ENCODE measurements at places on chromosomes 2 and 18. TPM values are rescaled to one million over a fixed set of nuclear protein-coding genes. Genes with fewer than 3 reads are reported as not detected.

DNA sequence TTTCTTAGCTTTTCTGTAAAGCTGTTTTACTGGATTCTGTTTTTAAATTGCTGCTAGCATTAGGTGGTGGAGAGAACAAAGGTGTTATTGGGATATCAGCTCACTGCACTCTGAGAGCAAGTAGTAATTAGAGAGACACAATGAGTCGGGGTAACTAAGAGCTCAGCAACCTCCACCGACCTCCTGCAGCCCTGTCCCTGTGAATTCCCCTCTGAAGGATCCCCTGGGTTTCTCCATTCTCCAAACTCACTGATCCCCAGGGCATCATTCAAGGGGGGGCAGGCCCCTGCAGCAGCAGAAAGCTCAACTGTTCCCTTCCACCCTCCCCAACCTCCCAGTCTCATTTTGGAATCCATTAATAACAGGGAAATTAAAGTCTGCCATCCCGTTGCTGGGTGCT lies 73.0 kb downstream of the MTCL1 start:
- no peak overlapping the region for H3K4me3 ChIP-seq
- no peak overlapping the region for H3K27ac ChIP-seq
- no peak for DNase-seq
- H3K4me1 ChIP-seq, result no peaks in the 10 kb centered on the region
- no peaks in the 10 kb centered on the region for H3K27me3 ChIP-seq

GRCh38 chr2:32910883-32911598 lies 35.7 kb upstream of the LTBP1 start:
- no peak overlapping the region for H3K4me3 ChIP-seq
- no peak for DNase-seq
- H3K27me3 ChIP-seq, result no peaks in the 10 kb centered on the region

DNA sequence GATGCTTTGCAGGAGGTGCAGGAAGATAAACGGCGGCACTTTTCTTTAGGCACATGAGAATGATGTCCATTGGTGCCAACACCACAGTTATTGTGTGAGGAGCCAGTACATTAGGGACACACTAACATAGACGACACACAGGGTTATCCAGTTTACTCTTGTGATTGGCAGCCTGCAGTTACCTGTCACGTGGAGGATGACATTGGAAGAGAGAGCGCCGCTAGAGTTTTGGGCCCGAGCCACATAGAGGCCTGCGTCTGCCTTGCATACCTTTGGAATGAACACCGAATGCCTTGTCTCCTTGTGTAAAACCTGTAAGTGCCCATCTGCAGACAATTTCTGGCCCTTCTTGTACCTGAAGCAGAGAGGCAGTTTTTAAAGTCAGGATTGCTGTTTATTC lies 26.9 kb upstream of the TTN start:
- DNase-seq, result no peak
- no peak overlapping the region for H3K4me3 ChIP-seq
- no peak overlapping the region for H3K27ac ChIP-seq
- H3K4me1 ChIP-seq, result peaks cover 7% of the 10 kb centered on the region
- H3K36me3 ChIP-seq, result no peaks in the 10 kb centered on the region
- no peaks in the 10 kb centered on the region for H3K27me3 ChIP-seq

DNA sequence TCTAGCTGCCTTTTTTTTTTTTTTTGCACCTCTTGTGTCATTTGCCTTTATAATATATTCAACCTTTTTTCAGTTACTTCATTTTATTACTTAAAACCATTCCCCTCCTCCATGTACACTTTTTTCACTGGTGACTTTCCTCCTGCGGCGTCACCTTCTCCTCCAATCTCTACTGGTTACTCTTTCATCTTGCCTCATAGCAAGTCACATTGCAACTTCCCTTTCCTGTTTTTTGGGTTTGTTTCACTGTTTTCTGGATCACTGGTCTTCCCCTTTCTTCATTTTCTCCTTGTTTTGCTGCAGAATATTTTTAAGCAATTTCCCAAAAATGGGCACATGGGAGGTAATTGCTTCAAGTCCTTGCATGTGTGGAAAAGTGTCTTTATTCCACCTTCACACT lies 37.7 kb upstream of the GPR155 start:
- H3K4me1 ChIP-seq, result no peaks in the 10 kb centered on the region
- no peak overlapping the region for H3K27ac ChIP-seq
- no peaks in the 10 kb centered on the region for H3K36me3 ChIP-seq
- no peak for DNase-seq
- no peaks in the 10 kb centered on the region for H3K27me3 ChIP-seq

GRCh38 chr2:145760781-145761649 lies 1241.1 kb upstream of the ZEB2 start:
- H3K4me3 ChIP-seq, result no peak overlapping the region
- H3K4me1 ChIP-seq, result no peaks in the 10 kb centered on the region

GRCh38 chr2:218732052-218732760 lies 21.6 kb downstream of the TTLL4 start:
- H3K27ac ChIP-seq, result no peak overlapping the region
- H3K27me3 ChIP-seq, result no peaks in the 10 kb centered on the region
- no peak for DNase-seq
- H3K36me3 ChIP-seq, result no peaks in the 10 kb centered on the region

DNA sequence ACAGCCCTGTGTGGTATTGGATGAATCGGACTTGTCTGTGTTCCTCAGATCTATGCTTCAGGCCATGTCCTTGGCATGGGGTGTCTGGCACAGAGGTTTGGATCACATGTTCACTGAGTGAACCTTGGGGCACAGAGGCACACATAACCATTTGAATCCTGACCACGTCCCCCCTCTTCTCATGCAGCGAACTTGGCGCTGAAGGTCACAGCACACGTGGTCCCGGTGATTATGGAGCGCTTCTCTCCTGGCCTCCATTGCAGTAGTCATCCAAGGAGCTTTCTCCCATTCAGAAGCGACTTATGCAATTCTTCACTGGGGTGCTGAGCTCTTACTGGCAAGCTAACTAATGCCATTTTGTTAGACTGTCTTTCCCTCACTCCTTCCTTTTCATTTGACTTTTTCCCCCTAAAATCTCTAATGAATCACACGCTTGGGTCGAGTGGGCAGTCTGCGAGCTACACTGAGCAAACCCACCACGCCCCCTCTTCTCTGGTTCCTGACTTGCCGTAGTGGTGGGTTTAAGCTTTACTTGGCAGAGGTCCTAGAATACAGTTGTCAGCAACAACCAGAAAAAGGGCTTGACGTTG lies 59.4 kb downstream of the KCNG2 start:
- H3K4me3 ChIP-seq, result no peak overlapping the region
- no peaks in the 10 kb centered on the region for H3K27me3 ChIP-seq
- H3K4me1 ChIP-seq, result no peaks in the 10 kb centered on the region

DNA sequence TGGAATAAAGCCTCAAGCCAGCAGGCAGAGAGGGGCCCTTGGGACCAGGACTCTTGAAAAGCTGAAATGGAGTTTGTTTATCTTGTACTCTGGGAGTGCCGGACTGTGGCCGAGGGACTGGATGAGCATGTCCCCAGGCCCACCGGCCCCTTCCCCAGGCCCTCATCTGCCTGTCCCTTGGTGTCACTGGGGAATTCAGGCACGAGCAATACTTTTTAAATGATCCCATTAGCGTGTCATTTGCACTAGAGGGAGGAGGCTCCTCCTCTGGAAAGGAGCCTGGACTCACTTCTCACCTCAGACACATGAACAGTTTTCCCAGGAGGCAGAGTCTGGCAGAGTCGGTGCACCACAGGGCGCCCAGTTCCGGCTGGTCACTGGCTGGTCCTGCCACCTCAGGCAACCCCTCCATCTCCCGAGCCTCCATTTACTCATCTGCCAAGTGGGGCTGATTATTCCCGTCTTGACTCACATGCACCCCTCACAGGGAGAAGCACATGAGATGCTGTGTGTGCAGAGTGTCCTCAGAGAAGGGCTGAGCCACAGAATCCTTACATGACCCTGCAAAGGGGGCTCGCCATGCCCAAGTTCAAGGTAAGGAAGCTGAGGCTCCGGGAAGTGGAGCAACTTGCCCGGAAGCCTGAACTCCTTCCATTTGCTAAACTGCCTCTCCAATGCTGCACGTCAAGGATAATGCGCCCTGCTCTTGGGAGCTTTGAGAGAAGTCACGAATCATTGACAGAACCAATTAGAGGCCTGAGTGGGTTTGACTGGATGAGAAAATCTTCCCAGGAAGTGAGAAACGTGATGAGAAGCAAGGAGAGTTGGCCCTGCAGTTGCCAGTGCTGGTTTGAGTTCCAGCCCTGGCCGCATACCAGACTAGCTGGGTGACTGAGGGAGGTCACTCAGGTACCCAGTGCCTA lies 26.7 kb downstream of the CIB4 start:
- no peak overlapping the region for H3K4me3 ChIP-seq
- no peak overlapping the region for H3K27ac ChIP-seq
- no peaks in the 10 kb centered on the region for H3K27me3 ChIP-seq

DNA sequence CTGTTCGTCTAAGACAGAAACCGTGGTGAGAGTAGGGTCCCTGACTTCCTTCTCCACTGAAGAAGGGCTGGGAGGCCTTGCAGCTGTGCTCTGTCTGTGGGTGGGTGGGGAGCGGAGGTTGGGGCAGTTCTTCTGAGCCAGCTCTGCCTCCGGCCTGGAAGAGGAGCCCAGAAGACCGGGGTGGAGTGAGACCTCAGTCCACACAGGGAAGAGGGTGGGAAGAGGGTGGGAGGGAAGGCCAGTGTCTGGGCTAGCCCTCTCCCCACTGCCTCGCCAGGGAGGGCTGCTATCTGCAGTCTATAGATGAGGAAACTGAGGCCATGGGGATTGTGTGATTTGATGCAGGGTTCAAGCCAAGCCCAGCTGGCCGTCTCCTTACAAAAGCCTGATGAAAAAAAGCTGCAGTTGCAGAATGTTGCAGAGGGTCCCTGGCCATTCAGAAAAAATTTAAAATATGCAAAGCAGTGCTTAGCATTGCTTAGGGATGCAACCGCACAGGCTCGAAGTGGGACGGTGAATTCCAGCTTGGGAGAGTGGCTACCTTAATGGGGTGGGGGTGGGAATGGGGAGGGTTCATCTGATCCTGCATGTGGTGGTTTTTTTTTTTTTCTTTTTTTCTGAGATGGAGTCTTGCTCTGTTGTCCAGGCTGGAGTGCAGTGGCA lies 181.6 kb upstream of the HS6ST1 start:
- no peak overlapping the region for H3K27ac ChIP-seq
- no peak for DNase-seq
- no peaks in the 10 kb centered on the region for H3K36me3 ChIP-seq
- H3K4me1 ChIP-seq, result no peaks in the 10 kb centered on the region

GRCh38 chr2:137050949-137051348 lies 285.6 kb downstream of the THSD7B start:
- H3K4me3 ChIP-seq, result no peak overlapping the region
- H3K27me3 ChIP-seq, result no peaks in the 10 kb centered on the region
- no peaks in the 10 kb centered on the region for H3K36me3 ChIP-seq
- no peaks in the 10 kb centered on the region for H3K4me1 ChIP-seq
- no peak for DNase-seq

DNA sequence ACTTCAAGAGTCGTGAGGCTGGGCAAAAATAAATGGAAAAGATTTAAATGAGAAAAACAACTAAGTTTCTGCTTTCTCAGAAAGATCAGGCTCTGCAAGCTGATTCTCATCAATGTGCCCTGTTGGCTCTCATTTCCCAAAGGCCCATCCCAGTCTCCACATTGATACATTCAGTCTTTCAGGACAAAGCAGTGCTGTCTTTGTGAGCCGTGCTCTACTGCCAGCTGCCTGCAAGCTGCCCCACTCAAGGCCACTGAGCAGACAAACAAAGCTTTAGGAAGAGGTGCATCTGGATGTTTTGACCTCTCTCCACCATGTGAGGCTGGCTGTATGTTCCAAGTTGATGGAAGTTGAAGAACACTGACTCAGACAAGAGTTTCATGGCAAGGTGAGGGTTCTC lies 48.8 kb downstream of the FSHR start:
- H3K4me3 ChIP-seq, result no peak overlapping the region
- H3K27ac ChIP-seq, result no peak overlapping the region
- H3K27me3 ChIP-seq, result no peaks in the 10 kb centered on the region
- DNase-seq, result no peak
- H3K4me1 ChIP-seq, result no peaks in the 10 kb centered on the region
- no peaks in the 10 kb centered on the region for H3K36me3 ChIP-seq

DNA sequence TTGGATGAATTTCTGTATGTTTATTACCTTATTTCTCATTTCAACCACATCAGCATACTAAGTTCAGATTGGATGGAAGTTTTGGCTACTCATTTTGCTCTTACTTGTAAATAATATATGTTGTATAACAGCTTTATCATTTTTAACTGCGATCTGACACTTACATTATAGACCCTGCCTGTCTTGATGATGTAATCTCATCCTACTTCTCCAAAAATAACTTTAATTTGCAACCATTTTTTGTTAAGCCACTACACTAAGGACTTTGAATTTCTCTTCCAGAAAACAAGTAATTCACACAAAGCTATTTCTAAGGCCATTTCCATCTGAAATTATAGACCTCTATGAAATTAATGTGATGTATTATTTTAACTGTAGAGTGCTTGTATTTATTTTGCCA lies 240.7 kb downstream of the WDR7 start:
- H3K4me1 ChIP-seq, result no peaks in the 10 kb centered on the region
- H3K36me3 ChIP-seq, result no peaks in the 10 kb centered on the region
- DNase-seq, result no peak
- H3K27ac ChIP-seq, result no peak overlapping the region
- no peaks in the 10 kb centered on the region for H3K27me3 ChIP-seq

Gene DYNAP
- polyA plus RNA-seq, result not detected

Gene PLCD4
- polyA plus RNA-seq, result 0.25 TPM

Gene WDSUB1
- polyA plus RNA-seq, result 7.5 TPM

Gene PROM2
- 1.4 TPM for polyA plus RNA-seq
